ENCODE measurements at places on chromosomes 3 and 15. TPM values are rescaled to one million over a fixed set of nuclear protein-coding genes. Genes with fewer than 3 reads are reported as not detected.

DNA sequence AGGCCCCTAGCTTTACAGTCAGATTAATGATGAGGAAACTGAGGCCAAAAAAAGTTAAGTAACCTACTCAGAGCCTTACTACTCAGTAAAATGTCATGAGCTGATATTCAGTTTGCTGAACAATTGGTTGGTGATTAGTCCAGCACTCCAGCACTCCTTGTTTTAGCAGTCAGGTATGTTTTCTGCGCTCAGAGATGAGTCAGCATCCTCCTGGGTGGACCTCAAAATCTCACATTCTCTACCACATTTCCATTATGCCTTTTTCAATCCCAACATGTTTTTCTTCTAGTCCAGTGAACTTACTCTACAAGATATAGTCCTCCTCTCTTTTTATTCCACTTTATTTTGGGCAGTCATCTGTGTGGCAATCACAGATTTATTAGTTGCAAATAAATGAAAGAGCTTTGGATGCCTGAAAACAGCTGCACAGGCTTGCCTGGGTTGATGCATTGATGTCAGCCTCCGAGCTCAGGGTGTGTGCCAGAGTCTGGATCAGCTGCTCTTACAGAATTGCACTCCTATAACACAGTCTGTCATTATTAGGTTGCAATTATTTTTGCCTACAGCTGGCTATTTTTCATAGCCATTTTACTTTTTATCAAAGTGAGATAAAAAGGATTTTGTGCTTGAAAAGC lies 133.2 kb downstream of the ARPP21 start:
- peak; percentile 54 for DNase-seq

Gene CALML4
- 4.4 TPM for polyA plus RNA-seq

DNA sequence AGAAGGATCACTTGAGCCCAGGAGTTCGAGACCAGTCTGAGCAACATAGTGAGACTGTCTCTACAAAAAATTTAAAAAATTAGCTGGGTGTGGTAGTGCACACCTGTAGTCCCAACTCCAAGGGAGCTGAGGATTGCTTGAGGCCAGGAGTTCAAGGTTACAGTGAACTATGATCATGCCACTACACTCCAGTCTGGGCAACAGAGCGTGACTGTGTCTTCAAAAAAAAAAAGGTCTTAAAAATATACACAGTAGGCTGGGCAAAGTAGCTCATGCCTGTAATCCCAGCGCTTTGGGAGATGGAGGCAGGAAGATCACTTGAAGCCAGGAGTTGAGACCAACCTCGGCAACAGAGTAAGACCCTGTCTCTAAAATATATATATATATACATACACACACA lies 11.2 kb upstream of the CAMK1 start:
- DNase-seq: no peak

- DNase-seq: no peak
These were observed 6.4 kb upstream of the FMN1 start for GRCh38 chr15:33200903-33201302.

- DNase-seq: no peak
These were observed 118.8 kb downstream of the ADAMTS9 start for GRCh38 chr3:64568895-64569517.

Gene TRPM7
- polyA plus RNA-seq: 17.6 TPM

Gene P3H2
- polyA plus RNA-seq: 9.7 TPM

DNA sequence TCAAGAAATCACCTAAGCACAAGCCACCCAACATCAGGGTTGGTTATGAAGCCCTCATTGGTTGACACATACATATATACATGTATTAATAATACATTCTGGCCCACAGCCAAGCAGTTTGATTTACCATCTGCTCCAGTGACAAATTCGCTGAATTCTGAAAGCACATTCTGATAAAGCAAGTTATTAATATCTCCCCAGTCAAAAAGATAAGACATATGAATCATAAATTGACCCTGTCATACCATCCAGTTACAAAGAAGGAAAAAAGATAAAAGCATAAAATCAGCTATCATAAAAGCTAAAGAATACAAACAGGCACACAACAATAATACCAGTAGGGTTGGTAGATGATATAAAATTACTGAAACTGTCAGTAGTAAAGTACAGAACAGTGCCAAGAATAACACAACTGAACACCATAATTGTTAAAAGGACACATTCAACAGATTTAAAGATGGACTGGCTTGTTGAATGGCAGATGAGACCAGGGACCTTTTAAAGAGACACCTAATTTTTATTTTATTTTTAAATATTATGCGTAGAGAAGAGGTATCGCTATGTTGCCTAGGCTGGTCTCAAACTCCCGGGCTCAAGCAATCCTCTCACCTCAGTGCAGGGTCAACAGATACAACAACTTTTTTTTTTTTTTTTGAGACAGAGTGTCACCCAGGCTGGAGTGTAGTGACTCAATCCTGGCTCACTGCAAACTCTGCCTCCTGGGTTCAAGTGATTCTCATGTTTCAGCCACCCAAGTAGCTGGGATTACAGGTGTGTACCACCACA lies 7.7 kb downstream of the SNX4 start:
- DNase-seq: peak; percentile 69

DNA sequence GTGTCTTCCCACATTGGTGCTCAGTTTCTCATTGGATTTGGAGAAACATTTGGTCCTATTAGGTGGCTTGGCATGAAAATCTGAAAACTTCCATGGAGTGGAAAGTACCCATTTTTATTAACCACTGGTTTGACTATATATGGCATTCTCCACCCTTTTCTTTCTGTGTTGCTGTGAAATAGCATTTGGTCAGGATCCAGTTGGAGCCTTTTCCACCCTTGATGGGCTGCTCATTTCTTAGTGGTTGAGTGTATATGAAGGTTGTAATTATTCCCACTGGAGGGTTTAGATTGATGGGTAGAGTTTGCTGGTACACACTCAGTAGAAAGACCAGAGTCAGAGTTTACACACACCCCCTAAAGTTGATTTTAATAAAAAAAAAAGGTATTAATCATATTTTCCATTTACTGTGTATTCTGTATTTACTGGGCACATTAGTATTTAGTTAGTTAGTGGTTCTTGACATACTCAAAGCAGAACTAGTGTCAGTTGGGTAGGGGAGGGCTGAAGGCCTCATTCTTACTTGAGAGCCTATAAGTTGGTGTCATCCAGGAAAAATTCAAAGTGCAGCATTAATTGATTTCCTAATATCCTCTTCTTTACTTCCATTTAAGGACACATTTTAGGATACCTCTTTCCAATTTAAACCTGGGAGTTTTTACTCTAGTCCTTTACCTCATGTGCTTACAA lies 69.5 kb downstream of the FLNB start:
- no peak for DNase-seq

GRCh38 chr15:85754989-85755388 lies 39.7 kb downstream of the KLHL25 start:
- DNase-seq: no peak

Gene LINGO1
- 149 TPM for polyA plus RNA-seq

Gene CELF6
- polyA plus RNA-seq: 18.7 TPM

Gene HDC
- 1.2 TPM for polyA plus RNA-seq

Gene PRSS50
- 0.33 TPM for polyA plus RNA-seq

Gene RYR3
- 24.4 TPM for polyA plus RNA-seq

DNA sequence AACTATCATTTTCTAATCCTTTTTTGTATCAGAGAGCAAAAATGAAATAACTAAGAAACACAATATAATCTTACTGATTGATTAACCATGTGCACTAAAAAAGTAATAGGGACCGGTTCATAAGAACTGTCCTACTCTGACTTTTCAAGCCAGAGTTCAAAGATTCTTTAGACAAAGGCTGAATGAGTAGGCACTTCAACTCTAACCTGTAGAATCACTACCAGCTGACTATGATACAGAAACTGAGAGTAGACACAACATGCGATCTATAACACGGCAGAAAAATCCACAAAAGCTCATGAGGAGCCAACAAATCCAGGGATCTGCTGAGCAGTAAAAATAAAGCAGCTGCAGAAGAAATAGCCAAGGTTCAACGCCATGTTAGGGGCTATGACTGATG lies 8.9 kb downstream of the COPB2 start:
- DNase-seq: no peak

- no peak for DNase-seq
These were observed at the start of gene ARMC8 for GRCh38 chr3:138187296-138188012. Gene ARMC8 (plus strand): TSS chr3:138187301. CDS start chr3:138187555, 254 bp downstream.

DNA sequence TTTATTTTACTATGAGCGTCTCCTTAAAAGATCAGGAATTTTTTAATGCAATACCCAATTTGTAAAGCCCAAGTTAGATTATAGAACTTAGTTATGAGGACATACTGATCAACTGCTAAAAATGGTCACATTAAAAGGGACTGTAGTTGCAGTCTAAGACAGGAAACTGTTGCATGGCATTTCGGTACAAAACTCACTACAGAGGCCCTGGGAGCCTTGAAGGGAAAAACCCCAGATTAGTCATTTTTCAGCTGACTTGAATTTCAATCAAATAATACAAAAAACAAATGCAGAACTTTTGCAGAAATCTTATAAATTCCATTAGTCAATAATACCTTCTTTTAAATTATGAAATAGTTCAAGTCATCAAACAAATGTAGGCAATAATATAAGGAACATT lies 6.9 kb upstream of the PTX3 start:
- no peak for DNase-seq

Gene A4GNT
- 0.15 TPM for polyA plus RNA-seq

- no peak for DNase-seq
These were observed 275.3 kb upstream of the GOLGA6L4 start for GRCh38 chr15:83960192-83960829.

Gene CNTN4
- polyA plus RNA-seq: 29.2 TPM

DNA sequence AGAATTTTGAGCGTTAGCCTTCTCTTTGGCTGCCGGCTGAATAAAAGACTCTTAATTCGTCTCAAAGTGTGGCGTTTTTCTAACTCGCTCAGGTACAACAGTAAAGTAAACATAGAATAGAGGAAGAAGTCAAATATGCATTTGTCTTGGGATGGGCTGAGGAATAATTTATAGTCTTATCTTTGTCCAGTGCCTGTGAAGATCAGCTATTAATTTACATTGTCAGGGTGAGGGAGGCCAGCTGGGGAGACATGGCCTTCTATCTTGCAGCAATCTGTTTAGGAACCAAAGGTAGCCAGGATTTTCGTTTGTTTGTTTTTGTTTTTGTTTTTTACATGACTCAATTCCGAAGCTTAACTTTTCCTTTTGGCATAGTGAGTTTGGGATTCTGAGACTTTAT lies 100.2 kb downstream of the VPS8 start:
- no peak for DNase-seq

Gene GHSR
- polyA plus RNA-seq: 0.18 TPM

GRCh38 chr3:168249550-168250414 lies 154.1 kb upstream of the GOLIM4 start:
- peak; percentile 91 for DNase-seq

Gene LDHAL6B
- not detected for polyA plus RNA-seq

GRCh38 chr3:99620976-99621375 lies 17.4 kb upstream of the COL8A1 start:
- no peak for DNase-seq

DNA sequence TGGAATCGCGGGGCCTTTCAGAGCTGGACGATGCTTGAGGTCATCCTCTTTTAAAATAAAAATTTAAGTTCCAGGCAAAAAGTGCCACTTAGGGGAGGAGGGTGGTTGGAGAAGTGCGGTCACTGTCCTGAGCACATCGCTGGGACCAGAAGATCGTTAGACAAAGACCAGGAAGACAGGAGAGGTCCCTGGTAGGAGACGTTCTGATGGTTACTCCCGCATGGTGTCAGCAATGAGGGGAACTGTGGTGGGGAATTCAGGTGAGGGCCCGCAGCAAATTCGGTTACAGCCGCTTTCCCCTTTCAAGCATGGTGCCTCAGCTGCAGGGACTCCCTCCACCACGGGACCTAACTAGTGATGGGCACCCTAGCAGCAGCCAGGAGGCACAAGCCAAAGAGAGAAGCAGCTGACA lies 1.0 kb upstream of the ISY1 start:
- no peak for DNase-seq

DNA sequence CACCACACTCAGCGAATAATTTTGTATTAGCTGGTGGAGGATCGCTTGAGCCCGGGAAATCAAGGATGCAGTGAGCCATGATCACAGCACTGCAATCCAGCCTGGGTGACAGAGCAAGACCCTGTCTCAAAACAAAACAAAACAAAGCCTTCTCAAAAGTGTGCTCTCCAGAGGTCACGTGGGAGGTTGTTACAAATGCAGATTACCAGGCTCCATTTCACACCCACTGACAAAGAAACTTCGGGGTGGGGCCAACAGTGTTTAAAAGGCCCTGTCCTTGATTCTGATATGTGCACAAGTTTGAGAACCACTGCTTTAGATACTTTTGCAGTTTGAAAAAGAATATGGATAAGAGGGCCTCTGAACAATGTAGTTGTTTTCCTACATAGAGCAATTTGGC lies 80.5 kb downstream of the UBE2E2 start:
- no peak for DNase-seq

DNA sequence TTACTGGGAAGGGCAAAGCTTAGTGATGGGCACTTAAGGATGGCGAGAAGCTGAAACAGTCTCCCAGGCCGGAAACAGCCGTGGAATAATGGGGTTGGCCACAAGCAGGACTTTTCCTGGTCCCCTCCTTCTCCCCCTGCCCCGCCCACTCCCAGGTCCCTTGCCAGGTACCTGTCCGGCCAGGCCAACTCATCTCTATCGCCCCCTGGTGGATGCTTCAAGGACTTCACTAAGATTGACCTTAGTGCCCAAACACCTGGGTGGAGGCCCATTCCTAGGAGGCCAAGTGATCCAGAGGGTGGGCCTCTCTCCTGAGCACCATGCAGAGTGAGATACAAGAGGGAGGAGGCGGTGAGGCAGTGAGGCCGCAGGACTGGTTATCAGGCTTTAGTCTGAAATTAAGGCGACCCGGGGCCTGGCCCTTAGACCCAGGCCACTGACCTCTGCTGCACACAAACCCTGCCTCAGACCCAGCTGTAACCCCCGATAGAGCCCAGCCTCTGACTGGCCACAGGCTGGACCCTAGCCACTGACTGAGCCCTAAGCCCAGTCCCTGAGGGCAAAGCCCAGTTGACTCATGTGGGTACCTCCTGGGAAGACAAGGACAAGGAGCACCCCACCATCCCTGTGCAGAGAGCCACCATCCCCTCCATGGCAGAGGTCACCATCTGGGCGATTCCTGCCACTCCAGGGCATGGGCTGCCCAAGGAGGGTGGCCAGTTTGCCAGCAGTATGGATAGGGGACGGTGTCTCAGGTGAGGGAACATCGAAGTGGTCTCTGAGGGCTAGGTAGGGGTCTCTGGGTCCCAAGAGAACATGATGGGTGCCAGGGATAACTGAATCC lies 37.6 kb downstream of the VIPR1 start:
- no peak for DNase-seq

Gene TMEM42
- polyA plus RNA-seq: 24.2 TPM

- no peak for DNase-seq
These were observed 365.7 kb upstream of the ICE2 start for GRCh38 chr15:60844511-60845174.

GRCh38 chr15:20644896-20645295 lies 103.3 kb upstream of the GOLGA6L6 start:
- DNase-seq: no peak

- DNase-seq: no peak
These were observed 217.0 kb downstream of the SATB1 start for GRCh38 chr3:18208091-18208490.

- no peak for DNase-seq
These were observed 51.7 kb upstream of the SMAD3 start for GRCh38 chr15:67013696-67014095.

GRCh38 chr3:32556332-32556731 lies 14.3 kb downstream of the DYNC1LI1 start:
- no peak for DNase-seq

- DNase-seq: no peak
These were observed 676.0 kb downstream of the EPHA3 start for GRCh38 chr3:89783341-89783927.

GRCh38 chr15:69092159-69092558 lies 68.3 kb upstream of the GLCE start:
- DNase-seq: no peak

Gene CNTN3
- 20.9 TPM for polyA plus RNA-seq

GRCh38 chr3:141448606-141449220 lies 38.1 kb upstream of the RASA2 start:
- DNase-seq: no peak

GRCh38 chr3:188421836-188422540 lies 268.0 kb downstream of the LPP start:
- DNase-seq: no peak

All from spinal cord (tissue), 10 donors.